ENCODE measurements at places on chromosomes 12 and 14.

DNA sequence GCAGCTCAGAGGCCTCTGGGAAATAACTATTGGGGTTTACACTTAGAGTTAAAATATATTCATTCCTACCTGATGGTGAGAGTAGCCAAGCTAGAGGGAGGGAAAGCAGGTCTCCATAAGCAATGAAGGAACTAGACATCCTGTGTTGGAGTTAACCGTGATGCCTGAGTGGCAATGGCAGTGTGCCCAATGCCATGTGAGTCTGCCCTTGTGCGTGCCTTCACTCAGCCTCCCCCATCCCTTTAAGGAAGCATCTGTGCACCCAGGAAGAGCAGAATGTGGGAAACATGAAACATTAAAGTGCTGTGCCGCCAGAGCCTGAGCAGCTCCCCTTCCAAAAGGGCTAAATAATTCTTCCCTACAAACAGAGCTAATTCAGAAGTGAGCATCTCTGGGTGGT, 76.3 kb downstream of the COX16 start:
- DNase-seq = no peak

GRCh38 chr14:71206766-71207371, 299.6 kb downstream of the PCNX1 start:
- peak; percentile 54 for DNase-seq

GRCh38 chr12:77062846-77063461, 2.4 kb downstream of the E2F7 start:
- DNase-seq = no peak

DNA sequence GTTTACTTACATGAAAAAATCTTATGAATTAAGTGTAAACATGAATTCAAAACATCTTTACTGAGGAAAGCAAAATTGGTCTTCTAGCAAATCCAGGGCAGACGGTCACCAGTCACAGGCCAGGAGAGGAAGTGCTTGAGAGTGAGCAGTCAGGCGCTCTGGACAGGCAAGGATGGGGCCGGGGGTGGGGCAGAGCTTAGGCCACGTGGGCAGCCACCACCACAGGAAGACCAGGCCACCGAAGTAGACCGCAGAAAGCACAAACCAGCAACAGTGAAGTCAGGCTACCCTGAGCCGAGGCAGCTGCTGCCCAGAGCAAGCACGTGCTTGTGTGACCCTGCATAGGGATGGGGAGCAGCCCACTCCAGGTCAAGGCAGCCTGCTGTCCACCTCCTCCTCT, 33.5 kb downstream of the SLC6A12 start:
- no peak for DNase-seq

DNA sequence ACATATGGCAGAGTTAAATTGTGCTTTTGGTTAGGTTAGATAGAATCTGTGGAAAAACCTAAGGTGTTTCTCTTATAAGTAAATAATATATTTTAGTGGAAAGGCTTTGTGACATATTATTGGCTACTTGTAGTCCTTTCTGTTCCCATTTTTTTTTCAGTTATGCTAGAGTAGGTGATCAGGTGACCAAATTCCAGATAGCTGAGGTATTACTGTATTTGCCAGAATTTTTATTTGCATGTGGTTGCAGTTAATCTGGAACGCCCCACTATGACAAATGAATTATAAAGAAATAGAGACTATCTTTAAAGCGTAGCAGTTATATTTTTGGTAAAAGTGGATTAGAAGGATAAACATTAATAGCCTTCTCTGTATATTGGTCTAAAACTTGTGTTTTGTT, 52.0 kb downstream of the ARHGAP5 start:
- no peak for DNase-seq

GRCh38 chr12:97127061-97127460, 220.0 kb downstream of the NEDD1 start:
- no peak for DNase-seq

DNA sequence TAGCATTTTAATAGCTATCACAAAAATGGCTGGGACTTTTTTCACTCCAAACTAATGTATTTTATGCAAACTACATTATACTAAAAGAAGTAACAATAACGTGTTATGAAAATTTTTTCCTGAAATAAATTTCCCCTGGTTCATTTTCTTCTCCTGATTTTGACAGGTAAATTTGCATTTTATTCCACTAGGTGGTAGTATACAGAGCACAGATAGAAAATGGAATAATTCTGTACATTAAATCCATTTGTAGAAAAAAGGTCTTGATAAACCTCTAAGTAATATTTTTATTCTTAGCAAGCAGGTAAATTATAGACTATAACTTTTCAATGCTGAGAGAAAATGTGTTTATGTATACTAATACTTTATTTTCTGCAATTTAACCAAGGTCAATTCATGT, 96.5 kb downstream of the BCAT1 start:
- DNase-seq = peak; percentile 18

- no peak for DNase-seq
Measured at GRCh38 chr12:98870504-98870903, 225.4 kb downstream of the APAF1 start.

DNA sequence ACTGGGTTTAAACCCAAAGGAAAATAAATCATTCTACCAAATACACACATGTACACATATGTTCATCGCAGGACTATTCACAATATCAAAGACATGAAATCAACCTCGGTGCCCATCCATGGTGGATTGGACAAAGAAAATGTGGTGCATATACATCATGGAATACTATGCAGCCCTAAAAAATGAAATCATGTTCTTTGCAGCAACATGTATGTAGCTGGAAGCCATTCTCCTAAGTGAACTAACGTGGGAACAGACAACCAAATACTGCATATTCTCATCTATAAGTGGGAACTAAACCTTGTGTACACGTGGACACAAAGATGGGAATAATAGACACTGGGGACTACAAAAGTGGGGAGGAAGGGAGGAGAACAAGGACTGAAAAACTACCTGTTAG, 96.6 kb downstream of the LMNTD1 start:
- DNase-seq = no peak

DNA sequence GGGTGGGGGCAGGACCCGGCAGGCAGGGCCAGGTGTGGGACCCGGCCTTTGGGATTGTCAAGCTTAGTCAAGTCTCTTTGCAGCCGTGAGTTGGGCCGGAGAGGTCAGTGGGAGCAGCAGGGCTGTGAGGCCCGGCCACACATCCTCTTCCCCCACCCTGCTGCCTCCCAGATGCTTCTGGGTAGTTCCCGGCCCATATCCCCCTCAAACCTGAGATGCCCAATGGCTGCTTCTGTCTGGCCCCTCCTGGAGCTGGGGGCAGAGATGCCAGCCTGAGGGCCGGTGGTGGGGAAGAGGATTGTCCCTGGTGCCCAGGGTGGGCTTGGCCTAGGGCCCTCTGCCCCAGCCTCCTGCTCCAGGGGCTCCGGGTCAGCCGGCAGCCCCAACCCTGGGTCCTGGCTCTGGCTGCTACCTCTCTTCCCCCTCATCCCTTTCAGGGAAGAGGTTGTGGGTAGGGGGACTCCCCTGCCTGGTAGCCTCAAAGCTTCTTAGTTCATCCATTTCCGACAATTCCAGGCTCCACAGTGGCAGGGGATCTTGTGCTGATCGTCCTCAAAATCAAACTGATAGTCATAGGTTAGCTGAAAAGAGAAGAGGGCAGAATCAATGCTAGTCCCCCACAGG, 2.8 kb upstream of the PRKAG1 start:
- no peak for DNase-seq

DNA sequence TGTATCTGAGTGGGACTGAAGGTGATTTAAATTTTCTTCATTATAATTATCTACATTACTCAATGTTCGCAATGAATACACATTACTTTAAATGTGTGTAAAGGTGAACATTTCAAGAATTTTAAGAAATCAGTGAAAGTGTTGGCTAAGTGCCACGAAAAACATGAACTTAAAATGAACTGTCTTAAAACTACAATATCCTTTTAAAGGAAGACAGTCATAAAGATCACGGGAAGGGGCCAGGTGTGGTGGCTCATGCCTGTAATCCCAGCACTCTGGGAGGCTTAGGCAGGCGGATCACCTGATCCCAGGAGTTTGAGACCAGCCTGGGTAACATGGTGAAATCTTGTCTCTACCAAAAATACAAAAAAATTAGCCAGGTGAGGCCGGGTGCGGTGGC, 11.2 kb downstream of the MOK start:
- no peak for DNase-seq

GRCh38 chr12:117030187-117030900, 68.9 kb downstream of the TESC start:
- DNase-seq = no peak

DNA sequence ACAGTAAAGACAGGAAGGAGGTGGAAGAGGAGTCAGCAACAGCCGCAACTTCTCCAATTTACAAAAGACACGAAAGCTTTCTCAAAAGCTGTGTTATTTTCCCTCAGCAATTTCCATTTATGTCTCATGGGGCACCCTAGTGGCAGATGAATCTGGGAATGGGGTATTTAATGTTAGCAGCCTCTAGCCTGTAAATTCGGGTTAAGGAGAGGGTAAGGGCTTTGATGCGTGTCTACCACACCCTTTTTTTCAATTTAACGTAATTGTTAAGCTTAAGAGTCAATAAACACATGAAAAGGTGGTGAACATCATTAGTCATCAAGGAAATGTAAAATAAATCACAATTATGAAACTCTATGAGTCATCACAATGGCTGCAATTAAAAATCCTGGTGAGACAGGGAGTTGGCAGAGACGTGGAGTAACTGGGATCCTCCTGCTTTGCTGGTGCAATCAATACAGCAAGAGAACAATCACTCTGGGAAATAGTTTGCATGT, 986.4 kb downstream of the AACS start:
- DNase-seq = no peak

DNA sequence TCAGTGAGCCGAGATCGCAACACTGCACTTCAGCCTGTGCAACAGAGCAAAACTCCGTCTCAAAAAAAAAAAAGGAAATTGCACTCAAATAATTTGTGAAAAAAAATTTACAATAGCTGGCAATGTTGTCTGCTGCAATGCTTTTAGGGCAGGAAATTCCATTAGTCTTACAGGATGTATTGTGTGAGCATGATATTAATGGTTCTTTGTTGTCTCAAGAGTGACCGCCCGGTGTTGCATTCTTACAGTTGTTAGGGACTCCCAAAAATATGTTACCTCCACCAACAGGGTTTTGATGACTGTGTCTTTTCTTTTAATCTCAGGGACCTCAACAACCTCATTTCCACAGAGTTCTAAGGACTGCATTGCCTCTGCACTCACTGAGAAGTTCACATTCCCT, 44.8 kb downstream of the PZP start:
- no peak for DNase-seq

DNA sequence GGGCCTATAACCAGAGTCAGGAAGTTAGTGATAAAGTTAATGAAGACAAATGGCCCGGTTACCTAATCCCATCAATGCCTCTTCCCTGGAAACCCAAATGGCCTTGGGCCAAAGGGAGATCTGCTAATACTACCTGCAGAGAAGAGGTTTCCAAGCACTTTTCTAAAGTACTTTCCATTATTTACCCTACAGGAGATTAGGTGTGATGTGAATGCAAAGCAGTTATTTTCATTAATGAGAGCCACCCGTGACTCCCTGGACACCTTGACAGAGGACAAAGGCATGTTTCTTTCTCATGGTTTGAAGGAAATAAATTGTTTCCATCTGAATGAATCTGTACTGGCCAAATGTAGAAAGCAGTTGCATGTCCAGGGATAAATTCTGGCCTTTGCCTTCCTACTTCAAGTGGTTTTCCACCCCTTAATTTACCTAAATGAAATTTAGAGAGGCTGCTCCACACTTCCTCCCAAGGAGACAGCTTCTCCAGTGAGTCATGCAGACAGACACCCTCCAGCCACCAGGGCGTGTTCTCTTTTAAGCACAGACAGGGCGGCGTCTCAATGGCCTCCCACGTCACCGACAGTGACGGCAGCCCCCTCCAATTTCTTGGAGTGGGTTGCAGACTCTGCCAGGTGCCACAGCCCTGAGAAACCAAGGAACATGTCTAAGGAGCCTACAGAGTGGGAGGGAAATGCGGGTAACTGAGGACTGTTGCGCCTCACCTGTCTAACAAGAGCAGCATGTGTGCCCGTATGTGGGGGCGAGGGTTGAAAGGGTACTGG, 43.9 kb upstream of the GNPNAT1 start:
- peak; percentile 5 for DNase-seq
